ENCODE measurements at places on chromosomes 1 and 21.
A peak's percentile ranks its signal among the peaks of the same experiment; 100 is the strongest.

DNA sequence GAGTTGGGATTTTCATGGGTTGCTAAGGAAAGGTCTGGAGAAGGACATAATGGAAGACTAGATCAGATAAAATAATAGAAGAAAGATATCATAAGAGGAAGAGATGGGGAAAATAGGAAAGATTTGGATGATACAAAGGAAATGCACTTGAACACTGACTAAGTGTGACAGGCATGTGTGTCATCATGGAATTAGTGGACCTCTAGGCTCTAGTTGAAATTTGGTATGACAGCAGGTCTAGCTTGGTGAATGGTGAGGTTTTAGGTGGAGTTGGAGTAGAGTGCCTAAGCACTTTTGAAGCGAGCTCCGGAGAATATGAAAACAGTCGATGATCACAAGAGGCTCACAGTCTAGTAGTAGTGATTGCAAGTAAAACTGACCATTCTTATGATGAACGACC lies 73.0 kb upstream of the PTGS2 start:
- no peak for DNase-seq

DNA sequence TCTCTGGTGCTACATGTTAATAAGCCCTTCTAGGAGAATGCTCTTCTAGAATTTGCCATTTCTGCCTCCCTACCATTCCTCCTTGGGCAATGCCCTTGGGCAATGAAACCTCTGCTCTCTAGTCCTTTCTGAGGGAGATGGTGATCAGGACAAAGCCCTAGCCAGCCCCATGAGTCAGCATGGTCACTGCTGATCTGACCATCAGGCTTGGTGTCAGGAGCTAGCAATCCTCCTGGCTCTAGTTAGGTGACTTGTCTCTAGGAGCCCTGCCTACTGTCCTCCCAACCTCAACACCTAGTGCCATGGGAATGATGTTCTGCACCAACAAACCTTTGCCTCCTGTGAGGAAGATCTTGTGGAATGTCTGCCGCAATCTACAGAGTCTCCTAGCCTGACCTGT lies 89.8 kb downstream of the NMNAT2 start:
- DNase-seq: no peak

- DNase-seq: no peak
These were observed 4.6 kb downstream of the GPSM2 start for GRCh38 chr1:108881369-108881768.

DNA sequence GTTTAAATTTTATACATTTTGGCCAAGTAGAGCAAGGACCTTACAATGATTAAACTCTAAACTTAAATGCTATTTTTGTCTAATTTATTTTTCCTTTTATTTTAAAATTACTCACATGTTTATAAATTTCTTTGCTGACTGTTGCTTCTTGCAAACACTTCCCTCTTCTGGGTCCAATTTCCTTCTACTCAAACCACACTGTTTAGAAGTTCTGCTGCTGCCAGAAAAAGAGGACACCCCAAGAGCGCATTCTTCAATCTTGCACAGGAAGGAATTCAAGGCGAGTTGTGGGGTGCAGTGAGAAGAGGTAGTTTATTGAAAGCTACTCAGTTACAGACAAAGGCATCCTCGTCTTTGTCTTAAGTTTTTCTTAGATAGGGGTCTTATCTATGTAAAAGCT lies 88.5 kb upstream of the NEK7 start:
- DNase-seq: no peak

DNA sequence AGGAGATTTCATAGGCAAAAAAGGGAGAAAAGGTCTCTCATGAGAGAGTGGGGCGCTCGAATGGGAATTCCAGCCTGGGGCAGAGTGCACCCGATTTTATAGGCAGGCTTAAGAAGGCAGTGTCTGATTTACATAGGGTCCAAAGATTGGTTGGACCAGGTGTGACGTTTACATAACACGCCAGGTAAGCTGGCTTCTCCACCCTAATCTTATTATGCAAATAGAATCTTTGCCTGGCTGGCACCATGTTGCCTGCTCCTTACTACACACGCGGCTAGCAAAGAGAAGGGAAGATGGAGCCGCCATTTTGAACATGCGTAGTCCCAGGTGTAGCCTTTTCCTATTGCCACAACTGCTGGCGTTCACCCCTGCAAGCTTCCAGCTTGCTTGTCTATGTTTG lies 103.7 kb downstream of the SLC16A1 start:
- no peak for DNase-seq

GRCh38 chr21:44375761-44376241 lies 22.4 kb downstream of the TRPM2 start:
- no peak for DNase-seq

- DNase-seq: no peak
These were observed 51.4 kb downstream of the PTBP2 start for GRCh38 chr1:96772972-96773371.

- DNase-seq: no peak
These were observed 78.5 kb downstream of the MPZL1 start for GRCh38 chr1:167800251-167800650.

DNA sequence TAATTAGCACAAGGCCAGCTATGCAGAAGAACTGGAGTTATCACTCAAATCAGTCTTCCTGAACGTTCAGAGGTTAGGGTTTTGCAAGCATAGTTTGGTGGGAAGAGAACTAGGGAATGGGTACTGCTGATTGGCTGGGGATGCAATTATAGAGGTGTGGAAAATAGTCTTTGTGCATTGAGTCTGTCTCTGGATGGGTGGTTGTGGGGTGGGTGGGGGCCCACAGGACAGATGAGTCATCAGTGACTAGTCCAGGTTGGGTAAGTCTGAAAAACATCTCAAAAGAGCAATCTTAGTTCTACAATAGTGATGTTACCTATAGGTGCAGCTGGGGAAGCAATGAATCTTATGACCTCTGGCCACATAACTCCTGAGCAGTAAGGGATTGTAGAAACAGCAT lies 89.7 kb upstream of the HMCN1 start:
- DNase-seq: peak; percentile 19

- DNase-seq: no peak
These were observed 21.7 kb downstream of the GLRX2 start for GRCh38 chr1:193083365-193084088.

- DNase-seq: no peak
These were observed 40.4 kb downstream of the UBR4 start for GRCh38 chr1:19169642-19170041.

DNA sequence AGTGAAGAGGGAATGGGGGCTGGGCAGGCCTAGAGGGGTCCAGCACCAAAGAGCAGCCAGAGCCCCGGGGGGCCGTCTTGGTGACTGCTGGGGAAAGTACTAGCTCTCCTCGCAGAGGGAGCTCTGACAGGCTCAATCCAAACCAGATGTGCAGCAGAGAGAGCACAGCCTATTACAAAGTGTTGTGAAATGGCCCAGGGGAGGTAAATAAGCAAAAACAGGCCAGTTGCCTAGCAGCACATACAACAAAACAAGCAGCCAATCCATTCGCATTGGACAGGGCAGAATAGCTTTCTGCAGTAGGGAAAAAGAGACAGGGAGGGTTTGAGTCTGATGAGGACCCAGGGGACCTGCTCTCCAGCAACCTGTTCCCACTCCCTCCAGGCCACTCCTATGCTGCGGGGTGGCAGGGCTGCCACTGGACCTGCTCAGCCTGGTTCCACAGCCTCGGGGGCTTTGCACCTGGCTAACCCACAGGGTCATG lies 239.6 kb upstream of the FGGY start:
- no peak for DNase-seq

- DNase-seq: no peak
These were observed 548 bp downstream of the KCNN3 start for GRCh38 chr1:154869351-154870114.

- no peak for DNase-seq
These were observed 21.0 kb upstream of the SCAF4 start for GRCh38 chr21:31752967-31753366.

- DNase-seq: peak; percentile 43
These were observed 50.1 kb downstream of the COQ8A start for GRCh38 chr1:226990133-226990716.

- no peak for DNase-seq
These were observed 726.5 kb upstream of the ADAMTS5 start for GRCh38 chr21:27693376-27693775.

DNA sequence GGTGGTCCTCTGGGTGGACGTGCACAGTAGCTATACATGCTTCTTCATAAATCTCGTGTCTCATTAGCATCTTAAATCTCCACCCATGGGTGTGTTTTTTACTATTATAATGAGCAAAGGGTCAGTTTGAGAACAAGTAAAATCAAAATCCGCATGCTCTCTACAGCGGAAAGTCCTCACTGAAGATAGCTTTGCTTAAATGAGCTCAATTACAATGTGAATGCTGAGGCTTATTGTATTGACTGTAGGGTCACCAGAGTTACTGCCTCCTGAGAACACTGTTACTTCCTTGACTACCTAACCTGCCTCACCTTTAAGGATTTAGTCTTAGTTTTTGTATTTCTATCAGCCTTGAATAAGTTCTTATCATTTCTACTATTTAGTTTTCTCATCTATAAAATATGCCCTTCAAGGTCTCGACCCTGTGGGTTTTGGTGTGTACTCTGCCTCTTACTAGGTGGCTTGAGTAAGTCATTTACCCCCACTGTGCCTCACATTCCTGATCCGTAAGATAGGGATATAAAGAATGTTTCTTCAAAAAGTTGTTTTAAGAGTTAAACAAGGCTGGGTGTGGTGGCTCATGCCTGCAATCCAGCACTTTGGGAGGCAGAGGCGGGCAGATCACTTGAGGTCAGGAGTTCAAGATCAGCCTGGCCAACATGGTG lies 7.9 kb downstream of the SLAMF7 start:
- DNase-seq: no peak

DNA sequence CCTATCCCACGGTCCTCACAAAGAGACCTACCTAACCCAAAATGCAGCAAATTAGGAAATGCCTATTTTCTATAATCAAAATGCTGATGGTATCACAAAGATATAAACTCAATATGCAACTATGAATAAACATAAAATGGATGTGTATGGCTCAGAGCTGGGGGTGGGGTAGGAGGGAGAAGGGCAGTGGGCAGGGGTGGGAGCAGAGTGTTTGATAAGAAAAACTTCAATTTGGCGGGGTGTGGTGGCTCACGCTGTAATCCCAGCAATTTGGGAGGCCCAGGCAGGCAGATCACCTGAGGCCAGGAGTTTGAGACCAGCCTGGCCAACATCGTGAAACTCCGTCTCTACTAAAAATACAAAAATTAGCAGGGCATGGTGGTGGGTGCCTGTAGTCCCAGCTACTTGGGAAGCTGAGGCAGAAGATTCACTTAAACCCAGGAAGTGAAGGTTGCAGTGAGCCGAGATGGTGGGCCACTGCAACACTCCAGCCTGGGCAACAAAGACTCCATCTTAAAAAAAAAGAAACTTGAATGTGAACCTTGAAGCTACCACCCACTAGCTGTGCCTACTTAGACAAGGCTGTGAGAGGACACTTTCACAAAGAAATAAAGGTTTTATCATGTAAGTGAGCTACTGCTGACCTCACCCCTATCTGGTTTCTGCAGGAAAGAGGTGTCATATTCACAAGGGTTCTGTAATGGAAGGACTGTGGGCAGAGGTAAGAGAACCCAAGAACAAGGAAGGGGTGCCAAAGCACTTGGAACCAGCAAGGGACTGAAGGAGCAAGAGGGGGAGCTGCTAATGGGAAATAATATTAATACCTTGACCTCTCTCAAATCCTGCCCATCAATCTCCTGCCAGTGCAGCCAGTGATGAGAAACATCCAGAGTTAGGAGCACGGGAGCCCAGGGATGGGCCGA lies 53.0 kb downstream of the HLCS start:
- DNase-seq: no peak

GRCh38 chr1:57109247-57109646 lies 143.4 kb upstream of the C8B start:
- DNase-seq: no peak

GRCh38 chr1:184405094-184405800 lies 18.4 kb downstream of the C1orf21 start:
- no peak for DNase-seq

DNA sequence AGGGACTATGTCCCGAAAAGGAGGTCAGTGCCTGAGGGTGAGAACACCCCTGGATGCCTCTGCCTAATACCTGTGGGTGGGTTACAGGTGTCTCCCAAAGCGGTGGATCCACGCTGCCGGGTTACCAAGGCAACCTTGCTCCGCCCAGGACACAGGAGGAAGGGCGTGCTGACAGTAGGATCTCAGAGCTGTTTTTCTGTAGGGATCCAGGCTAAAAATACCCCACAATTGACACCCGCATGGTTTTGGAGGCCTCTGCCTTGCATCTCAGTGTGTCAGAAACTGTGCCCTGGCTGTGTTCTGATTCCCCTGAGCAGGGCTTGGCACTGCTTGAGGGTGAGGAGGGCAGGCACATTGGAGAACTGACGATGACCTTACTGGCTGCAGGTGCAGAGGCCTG lies 118.0 kb downstream of the IER5 start:
- no peak for DNase-seq

- DNase-seq: no peak
These were observed 31.6 kb downstream of the ZMYND12 start for GRCh38 chr1:42424201-42424600.

DNA sequence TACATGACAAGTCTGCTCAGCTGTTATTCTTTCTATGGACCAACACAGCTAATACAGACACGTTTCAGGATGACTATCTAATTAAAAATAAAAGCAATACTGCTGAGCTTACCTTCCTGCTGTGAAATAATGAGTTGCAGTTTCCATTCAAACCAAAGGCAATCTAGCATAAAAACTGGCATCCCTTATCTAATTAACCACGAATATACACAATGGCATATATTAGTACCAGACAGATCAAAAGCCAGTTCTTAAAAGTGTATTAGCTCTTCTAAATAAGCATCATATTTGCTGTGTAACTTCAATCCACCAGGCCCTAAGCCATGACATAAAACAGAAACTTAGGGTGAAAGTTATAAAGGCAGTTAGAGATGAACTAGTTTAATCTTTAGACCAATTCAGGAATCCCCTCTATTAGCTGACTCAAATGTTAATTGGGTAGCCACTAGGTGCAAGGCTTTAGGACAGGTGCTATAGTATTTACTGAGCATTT lies 20.6 kb downstream of the TESK2 start:
- no peak for DNase-seq

DNA sequence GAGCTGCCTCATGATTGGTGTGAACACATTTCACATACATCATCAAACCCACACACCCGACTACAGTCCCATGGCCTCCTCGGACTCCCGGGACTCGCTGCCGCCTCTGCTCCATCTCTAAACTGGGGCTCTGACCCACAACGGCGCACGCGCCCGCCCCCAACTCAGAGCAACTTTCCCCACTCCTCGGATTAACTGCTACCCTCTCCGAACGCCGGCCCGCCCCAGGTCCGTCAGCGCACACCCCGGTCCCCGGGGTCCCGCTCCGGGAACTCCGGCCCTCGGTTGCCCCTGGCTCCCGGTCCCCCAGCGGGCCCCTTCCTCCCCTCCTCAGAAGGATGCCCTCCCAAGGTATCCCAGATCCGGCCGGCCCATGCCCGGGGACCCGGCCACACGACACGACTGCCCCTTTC lies 740 bp downstream of the DSTYK start:
- no peak for DNase-seq

DNA sequence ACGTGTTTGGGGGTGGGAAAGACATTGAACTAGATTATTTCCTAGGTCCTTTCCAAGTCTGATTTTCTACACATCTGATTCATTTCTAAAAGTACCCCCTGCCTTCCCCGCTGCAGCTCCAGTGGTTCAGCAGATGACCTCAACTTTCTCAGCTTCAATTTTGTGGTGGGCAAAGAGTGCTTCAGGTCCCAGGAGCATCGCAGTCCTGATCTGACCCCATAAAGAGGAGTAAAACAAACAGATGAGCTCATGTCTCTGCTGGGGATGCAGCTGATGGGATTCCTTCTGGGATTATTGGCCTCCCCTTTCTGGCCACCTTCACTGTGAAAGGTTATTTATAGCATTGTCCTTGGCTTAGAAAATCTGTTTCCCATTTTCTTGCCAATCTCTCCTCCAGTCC lies 337.0 kb upstream of the PLXNA2 start:
- DNase-seq: no peak

- DNase-seq: no peak
These were observed 38.3 kb upstream of the PLA2G2A start for GRCh38 chr1:20017741-20018140.

Measured in CD4-positive, alpha-beta T cell treated with Interleukin-2 at 100 ng/mL for 4 hours (primary cell).